Cardiac atrium fibroblast (primary cell): ENCODE measurements at places on chromosomes 16 and 17. TPM values are rescaled to one million over a fixed set of nuclear protein-coding genes. Genes with fewer than 3 reads are reported as not detected.

Gene MYH2
- total RNA-seq = not detected in 2 replicates

Gene CPHXL2
- total RNA-seq = not detected in 2 replicates

Gene EVI2A
- total RNA-seq = 0.32 and 0.90 TPM in 2 replicates

Gene SULT1A2
- 4.7 and 5.5 TPM in 2 replicates for total RNA-seq

Gene ORC6
- total RNA-seq = 7.8 and 8.3 TPM in 2 replicates

Gene ABCA5
- total RNA-seq = 6.3 and 7.2 TPM in 2 replicates
